ENCODE measurements at places on chromosomes 4 and X.

DNA sequence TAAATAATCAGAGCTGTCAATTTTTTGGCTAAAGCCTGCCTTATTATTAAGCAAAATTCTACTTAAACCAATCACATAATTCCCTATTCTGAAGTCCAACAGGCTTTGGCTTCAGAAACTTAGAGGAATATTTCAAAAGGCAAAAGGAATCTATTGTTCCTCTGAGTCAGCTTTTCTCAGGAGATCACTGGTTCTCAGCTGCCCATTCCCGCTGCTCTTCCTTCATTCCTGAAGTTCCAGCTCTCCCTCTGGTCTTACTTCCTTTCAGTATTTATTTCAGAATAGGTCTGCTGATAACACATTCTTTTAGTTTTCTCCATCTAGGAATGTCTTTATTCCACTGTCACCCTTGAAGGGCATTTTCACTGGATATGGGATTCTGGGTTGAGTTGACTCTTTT is 133.7 kb downstream of the SOWAHB start:
- no peak for DNase-seq

DNA sequence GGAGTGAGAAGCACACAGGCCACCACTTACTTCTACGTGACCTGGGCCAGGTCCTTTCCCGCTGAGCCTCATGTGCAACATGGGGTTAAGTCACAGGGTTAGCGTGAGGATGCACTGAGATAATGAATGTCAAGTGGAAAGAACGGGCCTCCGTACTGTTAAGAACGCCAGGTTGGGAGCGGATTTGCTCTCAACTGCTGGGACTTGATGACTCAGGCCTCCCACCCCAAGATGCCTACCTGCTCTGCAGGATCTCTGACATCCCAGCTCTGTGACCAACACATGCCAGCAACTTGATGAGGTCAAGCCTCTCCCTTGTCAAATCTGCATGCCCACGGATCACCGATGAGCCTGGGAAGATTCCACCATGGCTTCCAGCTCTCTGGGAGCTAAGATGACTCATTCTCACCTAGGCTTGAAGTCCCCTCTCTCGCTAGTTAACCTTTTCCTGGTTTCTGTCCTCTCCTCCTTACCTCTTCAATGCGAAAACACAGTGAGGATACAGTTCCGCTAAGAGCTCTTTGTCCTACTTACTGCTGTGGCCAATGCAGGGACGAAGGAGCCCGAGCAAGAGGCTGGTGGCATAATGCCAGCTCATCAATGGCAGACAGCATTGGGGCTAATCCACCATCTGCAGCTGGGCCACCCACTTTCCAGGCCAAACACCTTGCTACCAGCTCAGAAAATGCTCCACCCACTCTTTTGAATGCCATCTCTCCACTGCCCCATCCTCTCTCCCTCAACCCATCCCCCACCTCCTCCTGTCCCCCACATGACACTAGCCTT is 67.6 kb downstream of the PJA1 start:
- no peak for DNase-seq

GRCh38 chr4:154738426-154738825 is 5.4 kb upstream of the LRAT start:
- DNase-seq = no peak

- peak; percentile 12 for DNase-seq
These were observed 808 bp downstream of the PRDM5 start for GRCh38 chr4:120921456-120922380.

DNA sequence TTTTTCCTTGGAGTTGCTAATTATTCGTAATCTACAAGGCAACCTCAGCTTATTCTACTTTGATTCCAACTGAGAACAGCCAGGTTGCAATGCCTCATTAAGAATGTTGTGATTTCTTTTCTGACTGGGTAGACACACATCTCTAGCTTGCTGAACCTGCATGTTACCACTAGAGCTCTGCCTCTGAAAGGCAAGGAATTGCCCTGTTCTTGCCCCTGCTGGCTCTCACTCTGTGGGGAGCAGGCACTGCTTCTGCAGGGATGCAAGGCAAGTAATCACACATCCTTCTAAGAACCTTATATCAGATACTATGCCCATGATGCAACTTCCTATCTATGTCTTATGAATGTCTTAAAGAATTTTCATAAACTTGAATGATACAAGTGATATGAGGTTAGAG is 503.2 kb downstream of the PACRGL start:
- no peak for DNase-seq

GRCh38 chrX:38954520-38954919 is 153.3 kb downstream of the MID1IP1 start:
- DNase-seq = no peak

DNA sequence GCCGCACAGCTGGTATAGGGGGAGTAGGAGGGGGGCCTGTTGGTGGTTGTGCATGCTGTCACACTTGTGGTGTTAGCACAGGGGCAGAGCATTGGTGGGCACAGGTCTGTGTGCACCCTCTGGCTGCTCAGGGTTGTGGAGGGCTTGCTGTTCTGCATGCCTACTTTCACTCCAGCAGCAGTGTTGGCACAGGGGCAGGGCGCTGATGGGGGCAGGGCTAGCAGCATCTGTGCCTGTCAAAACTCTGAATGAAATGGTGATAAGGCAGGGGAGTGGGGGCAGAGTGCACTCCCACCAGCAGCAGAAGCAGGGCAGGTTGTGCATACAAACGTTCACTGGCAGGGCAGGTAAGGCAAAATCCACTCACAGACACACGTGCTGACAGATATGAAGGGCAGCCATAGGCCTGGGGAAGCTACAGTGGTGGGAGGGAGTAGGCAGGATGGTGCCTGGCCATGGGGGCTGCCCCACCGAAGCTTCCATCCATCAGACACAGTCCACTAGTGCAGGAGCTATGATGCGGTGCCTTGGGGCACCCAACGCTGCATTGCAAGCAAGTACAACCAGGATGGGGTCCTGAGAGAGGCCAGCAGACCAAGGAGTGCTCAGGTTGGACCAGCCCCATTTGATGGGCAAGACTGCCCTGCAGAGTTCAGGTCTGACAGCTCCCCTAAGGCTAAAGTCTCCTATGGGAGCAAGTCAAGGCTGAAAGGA is 160.7 kb upstream of the SPANXC start:
- no peak for DNase-seq

DNA sequence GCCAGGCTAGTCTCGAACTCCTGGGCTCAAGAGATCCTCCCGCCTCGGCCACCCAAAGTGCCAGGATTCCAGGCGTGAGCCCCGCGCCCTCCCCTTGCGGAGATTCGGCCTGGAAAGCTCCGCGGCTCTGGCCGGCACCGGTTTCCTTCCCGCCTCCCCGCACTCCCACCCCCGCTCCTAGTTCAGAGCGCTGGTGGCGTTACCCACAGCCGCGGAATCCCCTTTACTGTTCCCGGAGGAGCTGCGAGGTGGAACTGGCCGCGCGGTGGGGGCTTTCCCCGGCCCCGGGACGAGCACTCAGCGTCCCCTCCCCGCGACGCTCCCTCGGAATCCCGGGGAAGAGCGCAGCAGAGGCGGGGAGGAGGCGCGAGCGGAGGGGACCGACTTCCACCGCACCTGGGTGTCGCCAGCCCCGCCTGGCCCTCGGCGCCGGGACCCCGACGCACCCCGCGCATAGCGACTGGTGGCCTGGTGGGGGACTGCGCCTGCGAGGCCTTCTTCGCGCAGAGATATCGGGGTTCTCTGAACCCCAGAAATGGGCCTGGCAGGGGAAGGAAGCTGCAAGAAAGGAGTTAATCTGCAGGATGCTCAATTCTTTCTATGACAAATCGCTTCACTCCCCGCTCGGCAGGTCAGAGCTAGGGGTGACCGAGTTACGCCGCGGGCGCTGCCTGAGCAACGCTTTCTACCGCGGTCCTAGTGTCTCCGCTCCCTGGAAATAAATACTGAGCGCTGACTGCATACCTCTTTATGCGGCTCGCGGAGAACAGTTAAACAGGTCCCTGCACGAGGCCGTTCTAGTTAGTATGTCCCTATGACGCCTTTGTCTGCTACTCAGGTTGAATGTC is 14.6 kb upstream of the SLC25A4 start:
- peak; percentile 24 for DNase-seq

DNA sequence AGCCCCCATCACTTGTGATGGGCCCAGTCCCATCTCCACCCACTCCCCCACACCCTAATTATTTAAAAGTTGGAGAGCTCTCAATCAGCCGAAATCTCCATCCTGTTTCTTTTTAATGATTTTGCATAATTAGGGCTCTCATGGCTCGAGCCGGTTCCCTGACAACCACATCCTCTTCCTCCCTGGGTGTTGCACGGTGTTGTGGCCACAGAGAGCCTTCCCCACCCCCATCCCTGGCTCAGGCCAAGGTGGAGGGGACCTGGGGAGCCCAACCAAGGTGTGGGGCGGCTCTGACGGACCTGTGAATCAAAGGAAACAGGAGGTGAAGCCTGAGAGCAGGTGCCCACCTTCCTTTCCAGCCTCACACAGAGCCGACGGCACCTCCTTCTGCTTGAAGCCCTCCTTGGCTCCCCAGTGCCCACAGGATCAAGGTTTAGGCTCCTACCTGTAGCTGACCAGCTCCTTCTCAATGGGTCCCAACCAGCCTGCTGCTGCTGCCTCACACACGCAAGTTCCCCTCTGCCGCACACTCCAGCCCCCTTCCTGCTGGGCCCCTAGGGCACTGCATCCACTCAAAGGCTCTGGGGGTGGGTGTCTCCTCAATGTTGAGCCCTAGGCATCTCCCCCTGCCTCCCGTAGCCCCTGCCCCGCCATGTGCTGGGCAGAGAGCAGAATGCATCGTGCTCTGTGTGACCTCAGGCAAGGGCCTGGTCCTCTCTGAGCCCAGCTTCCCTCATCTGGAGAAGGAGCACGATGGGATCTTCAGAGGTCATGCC is 68.7 kb downstream of the WFS1 start:
- DNase-seq = no peak

- DNase-seq = no peak
These were observed 36.4 kb upstream of the CWH43 start for GRCh38 chr4:48949518-48950219.

DNA sequence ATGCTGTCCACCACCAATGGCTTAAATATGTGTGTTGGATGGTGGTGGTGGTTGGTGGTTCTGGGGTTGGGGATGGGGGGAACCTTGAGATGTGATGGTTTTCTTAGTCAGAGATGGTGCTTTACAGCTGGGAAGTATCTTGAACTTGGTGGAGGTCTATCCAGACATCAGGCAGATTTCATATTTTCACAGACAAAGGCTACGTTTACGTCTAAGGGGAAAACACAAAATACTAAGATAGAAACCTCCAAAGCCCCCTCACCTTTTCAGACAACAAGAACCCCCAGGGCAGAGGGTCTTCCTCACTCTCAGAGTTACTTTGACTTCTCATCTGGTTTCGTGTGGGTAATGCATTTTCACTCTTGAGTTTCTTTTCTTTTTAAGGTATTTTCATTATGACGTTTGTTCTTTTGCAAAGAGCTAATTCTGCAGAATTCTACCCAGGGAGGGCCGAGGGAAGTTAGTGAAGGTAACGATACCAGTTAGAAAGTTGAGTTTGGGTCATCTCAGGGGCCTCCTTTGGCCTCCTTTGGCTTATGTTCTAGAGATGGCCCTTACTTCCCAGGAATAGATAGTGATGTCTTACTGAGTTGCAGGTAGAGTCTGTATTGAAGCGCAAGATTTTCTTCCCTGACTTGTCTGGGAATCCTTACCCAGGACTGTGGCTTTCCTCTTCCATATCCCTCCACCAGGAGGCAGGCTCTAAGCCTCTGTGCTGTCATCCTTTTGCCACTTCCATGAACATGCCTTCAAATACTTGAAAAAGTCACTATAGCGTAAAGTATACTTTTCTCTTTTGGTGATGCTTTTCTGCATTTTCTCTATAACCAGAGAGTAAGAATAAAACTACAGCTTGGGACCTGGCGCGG is 31.9 kb downstream of the RHOH start:
- no peak for DNase-seq

DNA sequence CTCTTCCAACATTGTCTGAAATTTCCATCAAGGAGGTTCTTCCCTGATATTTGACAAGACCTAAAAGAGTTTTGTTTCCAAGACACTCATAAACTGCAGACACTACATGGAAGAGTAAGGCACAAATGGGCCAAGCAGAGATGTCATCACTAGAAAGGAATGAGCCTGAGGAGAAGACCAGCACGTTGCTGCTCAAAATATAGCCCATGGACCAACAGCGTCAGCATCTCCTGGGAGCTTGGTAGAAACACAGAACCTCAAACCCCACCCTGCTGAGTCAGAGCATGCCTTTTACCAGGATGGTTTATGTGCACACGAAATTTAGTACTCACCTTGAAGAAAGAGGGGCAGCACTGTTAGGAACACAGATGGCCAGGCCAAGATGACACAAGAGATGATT is 128.7 kb upstream of the MID1 start:
- no peak for DNase-seq

DNA sequence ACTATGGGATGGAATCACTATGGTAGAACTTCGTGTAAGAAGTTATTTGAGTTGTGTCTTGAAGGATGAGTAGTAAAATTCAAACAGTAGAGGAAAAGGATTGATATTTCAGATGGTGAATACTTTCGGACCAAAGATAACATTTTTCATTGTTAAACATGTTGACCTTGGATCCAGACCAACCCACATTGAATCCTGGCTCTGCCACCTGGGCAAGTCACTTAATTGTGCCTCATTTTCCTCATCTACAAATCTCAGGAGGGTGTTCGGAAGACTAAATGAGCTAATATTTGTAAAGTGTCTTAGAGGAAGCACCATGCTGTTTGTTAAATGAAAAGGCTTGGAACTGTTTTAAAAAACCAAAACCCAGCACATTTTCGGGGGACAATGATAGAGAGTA is 1.4 kb upstream of the AIFM1 start:
- no peak for DNase-seq

DNA sequence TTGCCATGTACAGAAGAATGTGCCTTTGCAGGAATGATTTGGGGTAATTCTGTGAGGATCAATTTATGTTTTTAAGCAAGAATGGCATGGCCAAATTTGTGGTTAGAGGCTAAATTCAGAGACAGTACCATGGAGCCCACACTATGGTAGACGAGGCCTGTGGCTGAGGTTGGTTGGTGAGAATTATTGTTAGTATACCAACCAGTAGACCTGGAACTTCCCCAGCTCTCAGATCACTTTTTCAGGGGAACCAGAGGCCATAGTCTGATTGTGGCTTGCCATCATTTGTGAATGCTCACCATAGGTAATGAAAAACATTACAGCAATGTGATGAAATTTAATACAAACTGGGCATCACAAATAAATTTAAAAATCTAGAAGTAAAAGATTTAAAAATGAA is 56.3 kb downstream of the SHISA3 start:
- DNase-seq = no peak

DNA sequence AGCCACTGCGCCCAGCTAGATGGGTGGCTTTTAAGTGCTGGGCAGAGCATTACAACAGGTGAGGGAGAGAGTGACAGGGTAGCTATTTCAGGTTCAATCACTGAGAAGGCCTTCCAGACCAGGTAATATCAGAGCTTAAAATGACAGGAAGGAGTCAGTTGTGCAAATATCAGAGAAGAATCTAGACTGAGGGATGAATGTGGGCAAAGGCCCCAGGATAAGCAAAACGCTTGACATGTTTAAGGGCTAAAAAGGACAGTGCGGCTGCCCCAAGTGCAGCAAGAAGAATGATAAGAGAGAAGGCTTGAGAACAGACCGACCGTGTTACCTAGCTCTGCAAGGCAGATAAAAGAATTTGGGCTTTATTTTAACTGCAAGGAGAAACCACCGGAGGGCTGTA is 18.6 kb downstream of the AADAT start:
- DNase-seq = no peak

- DNase-seq = no peak
These were observed 13.6 kb downstream of the HTRA3 start for GRCh38 chr4:8283161-8283560.

Measured in effector memory CD8-positive, alpha-beta T cell (primary cell).